ENCODE measurements at places on chromosomes 12 and 14.

- no peak for DNase-seq
Observed at GRCh38 chr14:49999826-50000379, 107.0 kb downstream of the ARF6 start.

- DNase-seq = no peak
Observed at GRCh38 chr14:24032727-24033418, 18.9 kb upstream of the CARMIL3 start.

DNA sequence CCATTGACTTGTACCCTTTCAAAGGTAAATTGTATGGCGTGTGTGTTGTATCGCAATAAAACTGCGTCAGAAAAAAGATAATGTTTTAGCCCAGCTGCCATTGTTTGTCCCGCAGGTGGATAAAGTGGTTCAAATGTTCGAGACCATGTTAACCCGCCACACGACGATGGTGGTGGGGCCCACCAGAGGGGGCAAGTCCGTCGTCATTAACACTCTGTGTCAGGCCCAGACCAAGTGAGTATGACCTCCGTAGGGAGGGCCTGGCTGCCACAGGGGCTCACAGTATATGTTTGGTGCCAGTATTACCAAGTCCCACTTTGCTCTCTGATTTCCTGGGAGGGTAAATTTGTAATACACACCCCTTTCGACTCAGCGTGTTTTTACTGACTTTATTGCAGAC, 96.9 kb downstream of the DNAH10 start:
- DNase-seq = no peak

DNA sequence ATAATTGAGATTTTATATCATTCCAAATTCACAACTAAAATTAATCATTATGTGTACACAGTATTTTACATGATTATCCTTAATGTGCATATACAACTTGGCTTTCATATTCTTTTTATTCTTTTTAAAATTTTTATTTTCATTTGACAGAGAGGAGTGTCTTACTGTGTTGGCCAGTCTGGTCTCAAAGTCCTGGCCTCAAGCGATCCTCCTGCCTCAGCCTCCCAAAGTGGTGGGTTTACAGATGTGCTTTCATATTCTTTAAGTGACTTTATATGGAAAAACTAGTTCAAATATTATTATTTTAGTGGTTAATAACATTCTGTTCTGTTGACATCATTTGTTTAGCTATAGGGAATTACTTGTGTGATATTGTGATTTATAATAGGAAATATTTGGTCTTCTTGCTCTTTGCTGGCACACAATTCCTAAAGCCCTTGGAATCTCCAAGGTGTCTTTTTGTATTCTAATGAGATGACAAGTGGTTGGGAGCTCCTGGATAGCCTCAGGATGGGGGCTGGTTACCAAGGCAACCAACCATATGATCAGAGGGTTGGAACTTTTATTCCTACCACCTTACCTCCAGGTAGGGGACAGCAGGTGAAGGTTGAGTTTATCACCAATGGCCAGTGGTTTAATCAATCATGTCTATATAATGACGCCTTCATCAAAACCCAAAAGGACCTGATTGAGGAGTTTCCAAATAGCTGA, 16.0 kb upstream of the ZNF410 start:
- DNase-seq = no peak

GRCh38 chr12:110266381-110266960, 14.6 kb upstream of the ATP2A2 start:
- DNase-seq = no peak

DNA sequence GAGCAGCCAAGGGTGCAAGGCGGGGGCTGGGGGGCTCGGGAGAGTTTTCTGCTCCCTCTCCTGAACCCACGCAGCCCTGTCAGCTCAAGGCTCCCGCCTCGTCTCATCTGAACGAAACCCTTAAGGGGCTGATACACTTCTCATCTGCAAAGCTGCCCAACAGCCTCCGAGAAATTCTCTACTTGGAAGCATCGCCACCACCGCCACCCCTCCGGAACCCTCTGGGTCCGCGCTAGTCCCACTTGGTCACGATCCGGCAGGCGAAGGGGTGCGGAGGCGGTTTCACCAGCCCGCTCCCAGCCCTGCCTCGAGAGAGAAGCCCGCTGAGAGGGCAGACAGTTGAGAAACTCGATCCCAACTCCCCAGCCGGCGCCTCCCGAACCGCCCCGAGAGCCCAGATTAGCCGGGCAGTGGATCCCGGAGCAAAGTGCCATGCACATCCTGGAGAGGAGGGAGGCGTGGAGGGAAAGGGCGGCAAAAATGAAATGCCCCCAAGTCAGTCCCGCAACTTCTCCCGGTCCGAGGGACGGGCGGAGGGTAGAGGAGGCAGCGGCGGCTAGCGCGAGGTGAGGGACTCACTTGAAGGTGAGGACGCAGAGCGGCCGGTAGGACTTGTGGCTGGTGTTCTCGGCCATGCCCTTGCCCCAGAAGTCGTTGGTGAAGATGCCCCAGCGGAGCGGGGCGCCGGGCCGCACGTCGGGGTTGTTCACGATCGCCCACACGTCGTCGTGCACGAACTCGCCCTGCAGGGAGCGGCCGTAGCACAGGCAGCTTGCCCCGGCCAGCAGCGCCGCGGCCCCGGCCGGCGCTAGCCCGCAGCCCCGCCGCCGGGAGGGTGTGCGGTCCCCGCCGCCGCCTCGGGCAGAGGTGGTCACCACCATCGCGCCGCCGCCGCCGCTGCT, 620 bp downstream of the TMTC1 start:
- no peak for DNase-seq

DNA sequence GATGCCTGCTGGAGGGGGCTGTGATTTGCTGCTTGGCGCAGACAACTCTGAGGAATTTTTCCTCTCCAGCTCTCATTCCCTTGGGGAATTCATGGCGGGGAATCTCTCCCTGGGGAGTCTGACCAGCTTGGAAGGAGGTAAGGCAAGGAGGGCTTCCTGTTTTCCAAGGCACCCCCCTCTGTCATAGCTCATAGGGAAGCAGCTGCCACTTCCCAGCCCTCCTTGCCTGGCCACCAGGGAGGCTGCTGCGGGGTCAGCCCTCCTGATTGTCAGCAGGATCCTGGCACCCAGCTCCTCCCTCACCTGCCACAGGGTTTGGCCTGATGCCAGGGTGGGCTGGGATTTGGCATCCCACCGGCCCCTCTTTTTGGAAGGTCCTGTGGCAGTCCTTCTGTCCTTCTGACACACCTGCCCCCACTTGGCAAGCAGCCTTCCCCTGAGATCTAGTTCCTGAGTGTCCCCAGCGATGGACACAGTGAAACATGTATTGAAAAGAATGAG, 74.9 kb downstream of the TSPAN9 start:
- no peak for DNase-seq

DNA sequence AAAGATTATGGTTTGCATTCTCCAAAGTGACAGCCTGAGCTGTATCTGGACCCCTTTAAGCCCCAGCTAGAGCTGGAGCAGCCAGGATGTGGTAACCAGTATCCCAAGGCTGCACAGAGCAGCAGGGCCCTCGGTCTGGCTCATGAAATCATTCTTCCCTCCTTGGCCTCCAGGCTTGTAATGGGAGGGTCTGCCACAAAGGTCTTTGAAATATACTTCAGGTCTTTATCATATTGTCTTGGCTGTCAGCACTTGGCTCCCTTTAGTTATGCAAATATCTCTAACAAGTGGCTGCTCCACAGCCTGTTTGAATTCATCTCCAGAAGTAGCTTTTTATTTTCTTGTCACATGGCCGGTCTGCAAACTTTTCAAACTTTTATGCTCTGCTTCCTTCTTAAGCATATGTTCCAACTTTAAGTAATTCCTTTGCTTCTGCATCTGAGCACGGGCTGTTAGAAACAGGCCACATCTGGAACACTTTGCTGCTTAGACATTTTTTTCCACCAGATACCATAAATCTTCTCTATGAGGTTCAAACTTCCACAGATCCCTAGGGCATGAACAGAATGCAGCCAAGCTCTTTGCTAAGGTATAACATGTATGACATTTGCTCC, 663.4 kb upstream of the MIS18BP1 start:
- no peak for DNase-seq

GRCh38 chr12:65798918-65799317, 25.4 kb upstream of the HMGA2 start:
- DNase-seq = no peak

- DNase-seq = no peak
Observed at GRCh38 chr14:104405360-104406226, 174.0 kb upstream of the C14orf180 start.

DNA sequence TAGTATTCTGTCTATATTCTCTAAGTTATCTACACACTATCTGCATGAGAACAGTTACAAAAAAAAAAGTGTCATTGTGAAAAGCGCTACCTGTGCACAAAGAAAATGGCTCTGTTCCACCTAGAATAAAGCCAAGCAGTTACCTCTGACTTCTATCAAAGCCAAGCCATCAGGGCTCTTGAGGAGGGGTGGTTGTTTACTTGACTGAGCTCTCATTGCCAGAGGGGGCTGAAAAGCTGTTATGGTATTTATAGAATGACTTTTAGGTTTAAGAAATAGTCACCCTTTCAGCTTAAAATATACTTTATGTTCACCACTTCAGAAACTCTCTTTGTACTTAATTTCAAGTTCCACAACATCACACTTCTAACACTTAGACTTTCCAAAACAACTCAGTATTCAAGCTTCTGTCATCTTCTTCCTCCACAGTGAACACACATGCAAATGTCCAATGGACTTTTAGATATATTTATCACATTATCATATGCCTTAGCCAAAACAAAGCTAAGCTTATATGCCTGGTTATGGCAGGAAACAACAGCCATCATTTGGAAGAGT, 7.5 kb downstream of the ITPR2 start:
- no peak for DNase-seq

- no peak for DNase-seq
Observed at GRCh38 chr12:2555487-2556082, 239.2 kb upstream of the FKBP4 start.

- DNase-seq = peak; percentile 12
Observed at GRCh38 chr14:71290960-71291466, 383.8 kb downstream of the PCNX1 start.

GRCh38 chr12:62435303-62436163, 31.1 kb upstream of the MON2 start:
- DNase-seq = peak; percentile 28

DNA sequence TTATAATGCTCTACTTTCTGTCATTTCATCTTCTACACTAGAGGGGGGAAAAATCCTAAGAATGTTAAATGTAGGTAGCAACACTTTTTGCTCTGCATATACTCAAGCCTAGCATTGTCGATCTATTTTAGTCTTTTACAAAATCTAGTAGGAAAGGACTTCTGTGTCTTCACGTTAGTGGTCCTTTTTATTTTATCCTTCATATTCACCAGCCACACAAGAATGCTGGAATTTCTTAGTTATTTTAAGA, 253.0 kb upstream of the FLRT2 start:
- DNase-seq = no peak

- DNase-seq = no peak
Observed at GRCh38 chr12:85155791-85156190, 119.6 kb downstream of the LRRIQ1 start.

Measured in stimulated activated CD4-positive, alpha-beta T cell treated with anti-CD3 and anti-CD28 coated beads, Interleukin-12 subunit alpha, Interleukin-12 subunit beta, amount 100 ng/mL, for 4 hours (primary cell).